Activated CD4-positive, alpha-beta T cell treated with anti-CD3 and anti-CD28 coated beads, Interleukin-2, amount 10 ng/mL, durations not matched to agents 24 days and 14 days (primary cell): ENCODE measurements at places on chromosomes 4 and X. TPM values are rescaled to one million over a fixed set of nuclear protein-coding genes. Genes with fewer than 3 reads are reported as not detected.

DNA sequence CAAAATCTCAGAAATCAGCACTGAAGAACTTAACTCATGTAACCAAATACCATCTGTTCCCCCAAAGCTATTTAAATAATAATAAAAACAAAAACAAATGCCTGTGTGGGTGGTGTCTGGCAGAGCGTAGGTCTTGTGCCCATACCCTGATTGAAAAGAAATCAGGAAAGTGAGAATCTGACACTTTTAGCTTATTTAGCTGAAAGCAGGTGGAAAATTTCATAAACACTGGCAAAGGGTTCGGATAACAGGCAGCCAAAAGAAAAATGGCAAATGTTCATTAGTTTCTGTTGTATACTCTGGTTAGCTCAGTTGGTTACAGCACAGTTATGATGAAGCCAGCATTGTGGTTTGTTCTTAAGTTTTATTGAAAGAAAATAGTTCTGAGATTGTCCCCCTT lies 48.3 kb downstream of the REPS2 start:
- DNase-seq: no peak
- H3K36me3 ChIP-seq: no peaks in the 10 kb centered on the region
- no peaks in the 10 kb centered on the region for H3K4me1 ChIP-seq
- H3K4me3 ChIP-seq: no peak overlapping the region
- no peak overlapping the region for H3K27ac ChIP-seq

ARHGAP36 gene
- total RNA-seq: not detected in 2 replicates

GRCh38 chrX:53186351-53186750 lies 38.7 kb downstream of the KDM5C start:
- peaks cover 3% of the 10 kb centered on the region for H3K4me1 ChIP-seq
- DNase-seq: no peak
- H3K36me3 ChIP-seq: peaks cover 2% of the 10 kb centered on the region
- no peak overlapping the region for H3K27ac ChIP-seq
- H3K4me3 ChIP-seq: no peak overlapping the region

DNA sequence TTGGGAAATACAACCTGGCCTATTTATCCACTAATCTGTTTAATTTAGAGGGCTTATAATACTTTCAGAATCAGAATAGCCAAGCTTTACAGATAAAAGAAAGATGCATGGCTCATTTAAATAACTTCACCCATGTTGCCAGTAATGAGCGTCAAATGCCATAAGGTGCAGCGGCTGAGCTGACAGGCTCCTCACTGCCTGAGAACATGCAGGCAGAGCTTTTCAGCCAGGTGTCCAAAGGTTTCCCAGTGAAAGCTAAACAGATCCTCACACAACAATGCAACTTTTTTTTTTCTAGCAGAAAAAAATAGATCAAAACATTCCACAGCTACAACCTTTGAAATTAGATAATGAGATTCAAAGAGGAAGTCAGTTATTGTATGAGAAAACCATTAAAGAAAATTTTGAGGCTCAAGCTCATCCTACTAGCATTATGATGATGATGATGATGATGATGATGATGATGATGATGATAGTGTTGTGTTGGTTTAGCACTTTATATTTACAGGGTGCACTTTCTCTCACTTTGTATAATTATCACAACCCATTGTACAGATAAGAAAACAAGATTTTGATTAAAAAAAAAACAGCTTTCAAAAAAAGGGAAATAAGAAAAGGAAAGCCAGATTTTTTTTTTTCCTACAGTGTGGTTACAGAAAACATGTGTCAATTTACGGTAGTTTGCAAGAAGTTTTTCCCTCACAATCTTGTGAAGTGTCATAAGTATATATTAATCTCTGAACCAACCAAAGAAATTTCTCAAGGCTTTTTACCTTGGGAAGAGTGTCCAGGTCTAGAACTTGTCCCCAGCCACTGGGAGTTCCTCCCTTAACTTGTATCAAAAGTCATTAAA lies 12.2 kb upstream of the TNIP3 start:
- no peak overlapping the region for H3K4me3 ChIP-seq
- no peak for DNase-seq
- peaks cover 28% of the 10 kb centered on the region for H3K36me3 ChIP-seq

IL15 gene
- total RNA-seq: 0.86 and 0.92 TPM in 2 replicates

- H3K4me3 ChIP-seq: no peak overlapping the region
- H3K27me3 ChIP-seq: no peaks in the 10 kb centered on the region
- DNase-seq: no peak
- H3K27ac ChIP-seq: no peak overlapping the region
These were observed 14.1 kb upstream of the TCEANC start for GRCh38 chrX:13638826-13639225.

DNA sequence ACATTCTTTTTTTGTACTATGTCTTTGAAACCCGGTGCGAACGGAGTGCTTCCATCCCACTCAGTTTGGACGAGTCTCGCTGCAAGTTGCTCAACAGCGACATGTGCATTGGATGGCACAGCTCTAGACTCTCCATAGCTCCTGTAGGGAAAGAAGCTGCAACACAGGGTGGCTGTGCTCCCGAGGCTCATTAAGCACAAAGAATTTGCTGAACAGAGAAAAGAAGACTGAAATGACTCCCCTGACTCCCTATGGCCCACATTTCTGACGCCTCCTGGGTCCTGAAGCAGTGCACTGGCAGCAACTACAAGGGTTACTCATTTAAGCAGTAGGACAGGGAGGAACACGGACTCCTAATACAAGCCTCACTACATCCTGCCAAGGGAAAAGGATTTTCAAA lies 127.4 kb downstream of the SH3RF1 start:
- no peak for DNase-seq
- no peaks in the 10 kb centered on the region for H3K36me3 ChIP-seq
- no peak overlapping the region for H3K4me3 ChIP-seq
- no peaks in the 10 kb centered on the region for H3K27me3 ChIP-seq
- H3K4me1 ChIP-seq: no peaks in the 10 kb centered on the region
- H3K27ac ChIP-seq: no peak overlapping the region

SHISA3 gene
- total RNA-seq: 0.09 and 0.23 TPM in 2 replicates

DNA sequence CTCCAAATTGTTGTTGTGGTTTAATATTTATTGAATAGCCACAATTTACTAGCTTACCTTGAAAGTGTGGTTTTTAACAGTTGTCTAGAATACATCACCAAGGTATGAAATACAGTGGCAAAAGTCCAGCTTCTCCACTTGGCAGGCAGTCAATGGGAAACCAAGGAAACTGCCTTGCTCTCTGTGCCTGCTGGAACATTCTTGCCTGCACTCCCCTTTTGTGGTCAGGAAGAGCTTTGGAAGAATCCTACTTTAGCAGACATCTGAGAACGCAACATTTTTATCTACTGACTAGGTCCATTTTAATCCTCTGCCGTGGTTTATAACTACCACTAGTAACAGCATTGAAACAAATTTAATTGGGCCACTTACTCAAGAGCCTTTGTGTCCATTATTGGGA lies 64.5 kb downstream of the TENM3 start:
- H3K36me3 ChIP-seq: no peaks in the 10 kb centered on the region
- H3K27me3 ChIP-seq: no peaks in the 10 kb centered on the region
- DNase-seq: no peak
- H3K4me1 ChIP-seq: no peaks in the 10 kb centered on the region
- no peak overlapping the region for H3K27ac ChIP-seq

DNA sequence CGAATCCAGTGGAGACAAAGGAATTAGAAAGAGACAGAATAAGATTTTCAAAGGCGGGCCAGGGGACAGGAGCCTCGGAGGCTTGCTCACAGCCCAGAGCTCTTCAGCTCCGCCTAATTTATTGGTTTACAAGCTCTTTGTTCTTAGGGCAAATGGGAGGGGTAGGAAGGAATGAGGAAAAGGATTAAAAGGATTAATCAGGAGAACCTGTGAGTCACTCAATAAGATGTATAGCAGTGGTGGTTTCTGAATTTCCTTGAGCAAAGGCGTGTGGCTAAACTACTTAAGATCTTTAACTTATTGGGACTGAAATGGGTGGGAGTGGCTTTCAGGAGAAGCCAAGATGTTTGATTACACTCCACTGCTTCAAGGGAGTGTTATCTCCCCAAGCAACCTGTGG lies 456.0 kb upstream of the SPANXN1 start:
- DNase-seq: no peak
- H3K27me3 ChIP-seq: no peaks in the 10 kb centered on the region
- no peaks in the 10 kb centered on the region for H3K4me1 ChIP-seq
- H3K4me3 ChIP-seq: no peak overlapping the region

- DNase-seq: no peak
- no peak overlapping the region for H3K27ac ChIP-seq
- no peaks in the 10 kb centered on the region for H3K4me1 ChIP-seq
These were observed 197.2 kb upstream of the NDST4 start for GRCh38 chr4:115310641-115311040.

USP26 gene
- total RNA-seq: not detected in 2 replicates

PDE6B gene
- 9.0 and 14.5 TPM in 2 replicates for total RNA-seq

GRCh38 chrX:2928583-2929434 lies at the start of gene ARSD:
ARSD (minus strand) TSS chrX:2929339; CDS start chrX:2929275, 64 bp downstream.
- H3K4me3 ChIP-seq: peak within 1 kb of the TSS; percentile 82
- H3K36me3 ChIP-seq: no peaks in the 10 kb centered on the region
- H3K27ac ChIP-seq: no peak within 1 kb of the TSS
- H3K27me3 ChIP-seq: peaks cover 4% of the 10 kb centered on the region
- peaks cover 2% of the 10 kb centered on the region for H3K4me1 ChIP-seq
- peak; percentile 85 for DNase-seq

- no peak overlapping the region for H3K4me3 ChIP-seq
- H3K36me3 ChIP-seq: no peaks in the 10 kb centered on the region
- H3K4me1 ChIP-seq: peaks cover 2% of the 10 kb centered on the region
- no peaks in the 10 kb centered on the region for H3K27me3 ChIP-seq
These were observed 197.2 kb upstream of the VCX3A start for GRCh38 chrX:6732101-6732500.

SYNPO2 gene
- total RNA-seq: 0.14 and 0.16 TPM in 2 replicates
